ENCODE measurements at places on chromosomes 1 and 21.

DNA sequence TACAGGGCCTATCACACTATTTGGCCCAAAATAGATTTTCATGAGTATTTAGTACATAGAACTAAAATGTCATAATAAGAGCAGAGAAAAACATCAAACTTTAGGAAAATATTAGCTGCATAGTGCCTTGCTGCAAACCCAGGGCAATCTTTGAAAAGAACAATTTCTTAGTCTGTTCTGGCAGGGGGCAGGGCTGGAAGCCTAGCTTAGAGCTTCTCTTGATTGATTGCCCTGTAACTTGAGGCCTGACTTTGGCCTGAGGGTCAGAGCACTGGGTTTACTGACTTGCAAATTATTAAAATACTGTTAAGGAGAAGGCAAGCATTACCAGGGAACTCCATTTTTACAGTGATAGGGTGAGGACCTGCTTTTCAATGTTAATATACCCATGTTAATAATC, 115.8 kb upstream of the SPAG17 start:
- no peak for DNase-seq

- DNase-seq: no peak
Measured at GRCh38 chr1:116911188-116911553, 1.5 kb downstream of the PTGFRN start.

GRCh38 chr1:114466334-114467014, 44.5 kb downstream of the TRIM33 start:
- no peak for DNase-seq

DNA sequence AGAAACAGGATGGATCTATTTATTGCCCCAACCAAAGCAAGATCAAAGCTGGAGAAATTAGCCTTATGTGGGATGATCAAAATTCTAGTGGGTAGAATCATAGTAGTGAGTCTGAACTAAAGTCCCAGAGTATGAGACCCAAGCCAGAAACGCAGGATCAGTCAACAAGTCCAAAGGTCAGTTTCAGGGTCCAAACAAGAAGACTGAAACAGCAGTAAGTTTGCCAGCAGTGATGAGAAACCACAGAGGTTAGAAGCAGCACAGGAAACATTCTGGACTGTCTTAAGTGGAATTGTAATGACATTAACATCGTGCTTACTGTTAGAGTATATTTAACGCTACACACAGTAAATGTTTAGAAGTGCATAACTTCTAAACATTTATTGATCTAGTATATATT, 251.0 kb downstream of the LRRIQ3 start:
- no peak for DNase-seq

DNA sequence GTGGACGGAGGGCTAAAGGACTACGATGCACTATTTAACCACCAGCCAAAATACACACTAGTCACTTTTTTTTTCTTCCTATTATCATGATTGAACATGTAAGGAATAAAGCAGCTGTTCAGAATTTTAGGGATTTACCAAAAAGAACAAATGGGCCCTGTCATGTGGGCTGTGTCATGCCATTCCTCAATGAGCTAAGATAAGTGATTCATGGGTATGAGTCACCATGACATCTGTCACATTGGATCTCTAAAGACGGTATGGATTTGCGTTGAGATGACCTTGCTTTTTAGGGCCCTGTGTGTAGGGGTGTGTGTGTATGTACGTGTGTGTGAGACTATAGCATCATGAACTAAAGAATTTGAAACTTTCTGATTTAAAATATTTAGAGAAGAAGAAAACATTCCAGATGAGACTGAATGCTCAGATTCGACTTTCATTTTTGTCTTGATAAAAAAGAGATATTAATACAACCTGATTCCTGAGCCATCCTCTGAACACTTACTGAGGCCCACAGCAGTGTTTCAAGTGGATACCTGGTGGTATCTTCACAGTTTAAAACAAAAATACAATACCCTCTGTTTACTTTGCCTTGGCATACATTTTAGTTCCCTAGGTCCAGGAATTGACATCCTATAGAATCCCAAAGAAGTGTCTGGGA, 246.1 kb upstream of the DUSP10 start:
- DNase-seq: no peak

- DNase-seq: no peak
Measured at GRCh38 chr1:190452272-190452848, 25.3 kb downstream of the BRINP3 start.

DNA sequence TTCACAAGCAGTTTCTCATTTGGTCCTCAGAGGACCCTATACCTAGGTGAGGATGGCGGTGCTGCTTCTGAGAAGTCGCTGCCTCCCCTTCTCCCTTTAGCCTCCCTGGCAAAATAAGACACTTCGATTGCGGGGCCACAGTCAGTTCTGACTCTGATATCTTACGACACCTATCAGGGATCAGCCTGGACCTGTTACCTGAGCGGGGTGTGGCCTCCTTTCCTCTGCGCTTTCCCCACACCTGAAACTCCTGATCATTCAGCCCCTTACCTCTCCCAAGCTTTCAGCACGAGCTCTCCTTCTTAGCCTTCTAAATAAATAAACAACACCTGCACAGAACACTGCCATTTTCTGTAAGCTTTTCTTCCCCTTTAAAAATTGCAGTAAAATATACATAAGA, 24.6 kb upstream of the GPR137B start:
- no peak for DNase-seq

DNA sequence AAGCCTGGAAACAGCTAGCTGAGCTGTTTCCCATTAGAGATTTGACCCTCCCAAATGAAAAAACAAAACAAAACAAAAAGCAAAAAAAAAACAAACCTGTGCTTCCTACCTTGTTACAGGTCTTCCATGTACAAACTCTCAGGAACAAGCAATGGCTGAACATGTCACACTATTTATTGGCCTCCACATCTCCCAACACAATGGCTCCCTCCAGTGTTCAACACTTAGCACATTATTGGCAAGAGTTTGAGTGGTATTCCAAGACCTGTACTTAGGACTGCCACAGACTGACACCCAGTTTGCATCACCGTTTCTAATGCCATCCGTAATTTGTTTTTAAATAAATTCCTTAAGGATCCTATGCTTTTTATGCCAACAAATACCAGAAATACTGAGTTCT, 195.0 kb upstream of the OLFM3 start:
- no peak for DNase-seq

GRCh38 chr1:8116894-8117264, 90.8 kb upstream of the ERRFI1 start:
- no peak for DNase-seq

DNA sequence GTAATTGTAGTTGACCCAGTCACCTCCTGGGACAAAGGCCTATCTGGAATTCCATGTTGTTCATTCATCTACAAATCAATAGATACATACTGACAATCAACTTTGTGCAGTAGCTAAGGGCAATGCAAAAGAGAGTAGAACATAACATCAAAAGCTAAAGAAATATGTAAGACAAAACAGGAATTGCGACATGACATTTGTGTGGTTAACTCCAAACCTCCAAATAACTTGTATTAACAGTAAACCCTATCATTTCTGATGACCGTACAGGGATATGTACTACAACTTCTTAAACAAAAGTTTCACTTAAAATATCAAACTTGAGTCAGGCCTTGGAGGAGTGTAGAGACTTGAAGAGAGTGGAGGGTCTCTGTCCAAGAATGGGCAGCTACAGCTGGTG, 317.6 kb downstream of the SPATA17 start:
- DNase-seq: no peak

GRCh38 chr21:34570313-34570712, 44.6 kb downstream of the RCAN1 start:
- no peak for DNase-seq

DNA sequence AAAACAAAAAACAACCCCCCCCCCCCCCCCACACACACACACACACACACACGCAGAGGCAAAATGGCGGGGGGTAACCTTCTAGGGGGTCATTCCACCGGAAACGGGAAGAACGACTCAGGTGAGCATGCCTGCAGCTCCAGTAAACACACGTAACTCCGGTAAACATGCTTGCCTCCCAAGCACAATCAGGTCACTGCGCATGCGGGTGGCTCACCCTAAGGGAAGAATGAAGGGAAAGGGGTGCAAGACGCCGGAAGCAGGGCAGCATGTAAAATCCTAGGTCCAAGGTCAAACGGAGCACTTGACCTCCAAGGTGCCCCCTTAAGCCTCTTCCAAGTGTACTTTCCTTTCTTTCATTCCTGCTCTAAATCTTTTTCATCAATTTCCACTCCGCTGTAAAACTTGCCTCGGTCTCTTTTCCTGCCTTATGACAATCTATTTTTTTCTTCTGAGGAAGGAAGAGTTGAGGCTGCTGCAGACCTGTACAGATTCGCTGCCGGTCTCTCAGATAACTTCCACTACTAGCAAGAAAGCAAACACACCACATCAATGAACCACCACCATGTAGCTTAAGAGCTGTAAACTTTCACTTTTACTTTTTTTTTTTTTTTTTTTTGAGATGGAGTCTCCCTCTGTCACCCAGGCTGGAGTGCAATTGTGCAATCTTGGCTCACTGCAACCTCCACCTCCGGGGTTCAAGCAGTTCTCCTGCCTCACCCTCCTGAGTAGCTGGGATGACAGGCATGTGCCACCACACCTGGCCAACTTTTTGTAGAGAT, 21.0 kb upstream of the CBR3 start:
- no peak for DNase-seq

GRCh38 chr21:41755258-41755933, 11.5 kb downstream of the RIPK4 start:
- DNase-seq: no peak

DNA sequence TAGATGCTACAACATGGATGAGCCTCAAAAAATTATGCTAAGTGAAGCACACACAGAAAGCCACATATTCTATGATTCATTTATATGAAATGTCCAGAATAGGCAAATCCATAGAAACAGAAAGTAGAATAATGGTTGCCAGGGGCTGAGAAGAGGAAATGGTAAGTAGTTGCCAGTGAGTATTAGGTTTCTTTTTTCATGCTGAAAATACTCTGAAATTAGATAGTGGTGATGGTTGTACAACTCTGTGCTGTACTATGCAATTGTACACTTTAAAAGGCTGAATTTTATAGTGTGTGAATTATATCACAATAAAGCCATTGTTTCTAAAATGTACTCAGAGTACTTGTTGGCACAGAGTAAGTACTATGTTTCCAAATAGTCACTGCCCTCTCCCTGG, 15.5 kb upstream of the GFI1 start:
- DNase-seq: no peak

DNA sequence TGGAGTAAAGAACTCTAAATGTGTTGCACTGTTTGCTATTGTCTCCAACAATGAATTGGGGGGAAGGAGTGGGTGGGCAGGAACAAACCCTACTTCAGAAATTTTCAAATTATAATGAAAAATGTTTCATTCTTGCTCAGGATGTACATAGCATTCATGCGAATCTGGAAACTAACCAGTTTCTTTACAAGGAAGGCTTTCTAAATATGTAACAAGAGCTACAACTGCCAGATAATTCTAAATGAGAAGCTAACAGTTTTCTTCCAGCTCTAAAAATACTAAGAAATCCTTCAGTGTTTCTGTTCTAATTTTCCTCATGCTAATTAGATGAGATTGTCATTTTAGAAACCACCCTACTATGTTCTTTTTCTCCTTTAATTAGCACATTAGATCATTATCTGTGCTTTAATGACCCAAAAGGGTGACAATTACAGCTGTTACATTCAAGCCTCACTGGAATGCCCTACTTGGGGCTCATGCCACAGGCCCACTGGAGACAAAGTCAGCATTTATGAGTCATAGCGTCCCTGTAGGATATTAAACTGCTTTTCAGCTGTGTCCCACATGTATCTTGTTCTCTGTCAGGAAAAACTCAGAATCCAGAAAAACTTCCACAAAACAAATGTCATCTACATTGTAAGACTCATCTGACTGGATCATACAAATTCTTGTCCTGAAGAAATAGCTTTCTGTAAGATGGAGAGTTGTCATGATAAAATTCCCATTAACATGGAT, 804.6 kb upstream of the CXADR start:
- no peak for DNase-seq

DNA sequence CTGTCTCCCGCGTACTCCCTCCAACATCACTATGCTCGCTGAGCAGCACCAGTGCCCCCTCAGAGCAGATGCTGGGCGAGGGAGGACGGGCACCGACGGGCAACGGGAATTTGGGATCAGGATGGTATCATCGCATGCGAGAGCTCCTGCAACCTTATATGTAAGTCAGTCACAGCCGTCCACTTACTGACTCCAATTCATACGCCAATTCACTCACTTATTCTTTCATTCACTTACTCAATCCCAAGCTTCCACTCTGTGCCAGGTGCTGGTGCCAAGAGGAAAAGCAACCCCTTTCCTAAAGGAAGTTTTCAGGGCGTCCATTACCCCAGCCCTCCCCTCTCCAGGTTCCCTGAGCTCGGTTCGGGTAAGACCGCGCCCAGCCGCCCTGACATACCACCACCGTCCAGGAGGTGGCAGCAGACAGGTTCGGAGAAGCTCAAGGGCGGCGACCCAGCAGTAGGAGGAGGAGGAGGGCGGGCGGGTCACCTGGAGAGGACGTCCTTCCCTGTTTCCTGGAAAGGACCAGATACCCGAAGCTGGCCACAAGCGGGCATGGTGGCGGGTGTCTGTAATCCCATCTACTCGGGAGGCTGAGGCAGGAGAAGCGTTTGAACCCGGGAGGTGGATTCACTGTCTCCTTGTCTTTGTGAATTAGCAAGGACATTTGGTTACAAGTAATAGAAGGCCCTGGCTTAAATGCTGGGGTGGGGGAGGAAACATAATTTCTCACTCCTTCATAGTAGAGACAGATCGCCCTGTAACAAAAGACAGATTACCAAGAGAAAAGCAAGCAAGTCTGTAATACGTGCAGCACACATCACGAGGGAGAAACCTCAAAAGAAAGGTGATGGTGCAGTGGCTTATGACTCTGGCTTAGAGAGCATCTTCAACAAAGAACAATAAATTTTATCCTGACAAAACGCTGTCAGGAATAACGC, 7.6 kb upstream of the IL22RA1 start:
- peak; percentile 93 for DNase-seq

DNA sequence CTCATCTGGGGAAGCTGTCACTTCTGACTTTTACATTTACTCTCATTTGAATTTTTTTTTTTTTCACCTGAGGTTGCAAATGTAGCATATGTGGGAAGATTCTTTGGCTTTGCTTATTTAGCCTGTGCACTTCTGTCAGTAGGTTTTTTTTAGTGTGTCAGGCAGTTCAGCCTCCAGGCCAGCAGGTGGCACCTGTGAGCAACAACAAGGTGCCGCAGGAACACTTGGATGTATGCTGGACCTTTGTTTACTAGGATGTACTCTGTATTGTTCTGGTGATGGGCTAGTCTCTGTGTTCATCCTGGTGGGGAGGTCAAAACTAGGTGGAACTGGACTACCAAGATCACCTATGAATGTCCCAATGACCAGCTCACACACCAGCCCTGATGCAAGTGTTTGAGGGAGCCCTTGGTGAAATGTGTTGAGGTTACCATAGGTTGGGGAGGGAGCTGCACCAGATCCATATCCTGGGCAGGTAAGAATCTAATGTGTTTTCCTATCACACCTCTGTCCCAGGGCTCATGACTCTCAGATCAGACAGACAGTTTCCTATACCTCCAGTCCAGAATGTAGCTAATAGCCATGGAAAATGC, 618.2 kb downstream of the BRINP3 start:
- peak; percentile 33 for DNase-seq

- DNase-seq: no peak
Measured at GRCh38 chr1:49527606-49528305, 496.0 kb downstream of the AGBL4 start.

GRCh38 chr1:77948841-77949424, 29.9 kb downstream of the FUBP1 start:
- DNase-seq: no peak

All from activated CD4-positive, CD25-positive, alpha-beta regulatory T cell treated with anti-CD3 and anti-CD28 coated beads, Interleukin-2, amount 50 U/mL, for 72 hours (primary cell).